HS-27A (cell line): ENCODE measurements at places on chromosomes 7 and 10.

GRCh38 chr7:44162179-44162578 lies 21.0 kb upstream of the MYL7 start:
- DNase-seq, result no peak

- DNase-seq, result no peak
Observed at GRCh38 chr7:47337531-47337930, 244.4 kb downstream of the TNS3 start.

DNA sequence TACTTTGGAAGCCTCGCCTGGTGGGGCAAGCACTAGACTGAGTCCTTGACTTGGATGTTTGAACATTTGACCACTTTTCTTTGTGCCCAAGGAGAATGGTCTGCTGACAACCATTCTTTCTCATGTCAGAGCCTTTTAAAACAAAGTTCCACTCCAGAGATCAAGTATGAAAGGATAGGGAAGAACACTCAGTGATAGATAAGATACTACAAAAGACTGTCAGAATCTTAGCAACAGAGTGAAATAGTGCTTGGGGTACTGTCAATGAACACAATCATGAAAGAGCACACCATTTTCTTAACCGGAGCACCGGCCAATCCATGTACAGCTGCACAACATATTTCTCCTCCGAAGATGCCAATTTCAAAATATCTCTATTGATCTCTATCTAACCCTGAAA lies 82.8 kb upstream of the ADO start:
- DNase-seq, result no peak

DNA sequence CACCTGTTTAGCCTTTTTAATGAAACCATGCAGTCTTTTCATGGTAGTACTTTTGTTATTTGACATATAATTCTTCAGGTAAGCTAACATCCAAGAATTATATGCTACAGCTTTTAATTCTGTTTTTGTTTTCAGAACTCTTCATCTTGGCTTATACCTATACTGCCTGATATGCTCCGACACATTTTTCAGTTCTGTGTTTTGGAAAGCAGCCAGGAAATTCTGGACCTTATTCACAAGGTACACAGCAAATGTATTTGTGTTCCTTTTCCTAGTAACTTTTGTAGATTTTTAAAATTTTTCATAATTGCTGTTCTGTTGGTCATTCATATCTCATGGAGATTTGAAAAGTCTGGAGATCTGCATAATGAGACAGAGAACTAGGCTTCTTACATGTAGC lies 56.7 kb downstream of the BTAF1 start:
- no peak for DNase-seq

DNA sequence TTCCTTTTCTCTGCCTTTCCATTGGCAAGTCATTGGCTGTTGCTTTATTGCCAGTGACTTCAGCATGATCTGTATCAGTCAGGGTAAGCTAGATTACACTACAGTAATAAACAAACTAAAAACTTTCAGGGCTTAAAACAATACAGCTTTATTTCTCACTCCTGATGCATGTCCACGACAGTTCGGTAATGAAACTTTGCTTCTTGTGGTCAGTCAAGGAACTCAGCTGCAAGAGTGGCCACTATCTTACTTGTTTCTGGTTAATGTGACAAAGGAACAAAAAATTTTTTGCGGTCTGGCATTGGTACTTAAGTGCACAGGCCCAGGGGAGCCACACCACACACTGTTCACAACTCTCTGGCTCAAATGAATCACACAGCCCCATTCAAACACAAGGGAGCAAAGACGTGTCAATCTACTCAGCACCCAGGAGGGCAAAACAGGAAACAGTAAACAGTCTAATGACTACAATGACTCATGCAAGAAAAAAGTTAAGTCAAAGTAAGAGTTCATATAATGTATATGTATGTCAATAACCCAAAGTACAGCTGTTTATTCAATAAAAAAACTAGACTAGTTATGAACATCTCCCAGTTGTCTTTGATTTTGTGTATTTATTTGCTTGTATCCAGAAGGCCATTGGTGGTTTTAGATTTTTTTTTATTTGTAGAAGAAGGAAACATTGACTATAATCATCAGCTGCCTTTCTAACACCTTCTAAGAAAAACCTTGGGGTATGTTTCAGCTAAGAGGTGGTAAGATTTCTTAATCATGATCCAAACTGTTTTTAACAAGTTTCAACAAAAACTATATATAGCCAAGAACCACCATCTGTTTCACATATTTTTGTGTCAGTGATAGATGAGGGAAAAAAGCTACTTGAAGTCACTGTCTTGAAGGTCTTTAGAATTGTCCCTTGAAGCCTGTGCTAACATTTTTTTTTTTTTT lies 134.4 kb upstream of the FAM3C start:
- DNase-seq, result peak; percentile 89

DNA sequence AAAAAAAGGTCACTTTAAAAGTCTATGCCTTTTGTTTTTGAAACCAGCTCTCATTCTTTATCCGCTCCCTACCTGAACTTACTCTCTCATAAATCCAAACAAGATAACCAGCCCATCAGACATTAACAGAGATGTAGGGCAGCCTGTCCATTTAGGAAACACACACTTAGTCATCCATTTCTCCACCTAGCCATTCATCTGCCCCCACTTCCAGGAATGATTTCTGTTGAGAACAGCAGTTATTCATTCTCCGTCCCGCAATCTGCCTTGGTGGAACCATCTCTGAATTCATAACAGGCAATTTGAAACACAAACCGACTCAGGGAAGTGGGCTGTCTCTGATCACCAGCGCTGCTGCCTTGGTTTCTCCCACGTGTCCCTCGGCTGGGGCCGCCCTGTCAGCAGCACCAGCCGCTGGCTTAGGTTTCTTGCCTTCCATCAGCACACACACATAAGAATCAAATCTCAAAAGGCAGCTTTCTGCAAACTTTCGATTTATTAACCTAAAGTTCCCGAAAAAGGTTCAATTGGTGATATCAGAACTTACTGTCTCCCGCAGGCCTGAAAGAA lies 528.2 kb upstream of the NRP1 start:
- DNase-seq, result no peak
